ENCODE measurements at places on chromosomes 4 and X.

DNA sequence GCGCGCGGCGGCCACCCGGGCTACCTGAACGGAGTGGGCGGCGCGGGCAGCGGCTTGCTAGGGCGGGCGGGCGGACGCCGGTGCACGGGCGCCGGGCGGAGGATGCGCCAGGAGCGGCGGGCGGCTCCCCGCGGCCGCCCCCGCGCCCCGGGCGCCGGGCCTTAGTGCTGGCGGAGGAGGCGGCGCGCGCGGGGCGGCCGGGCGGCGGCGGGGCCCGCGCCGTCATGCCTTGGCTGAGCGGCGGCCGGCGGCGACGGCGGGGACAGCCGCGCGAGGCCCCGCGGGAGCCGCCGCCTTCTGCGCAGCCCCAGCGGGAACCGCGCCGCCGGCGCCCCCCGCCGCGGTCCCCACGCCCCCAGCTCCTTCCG, 48.2 kb downstream of the CLDN34 start:
- no peak for DNase-seq

DNA sequence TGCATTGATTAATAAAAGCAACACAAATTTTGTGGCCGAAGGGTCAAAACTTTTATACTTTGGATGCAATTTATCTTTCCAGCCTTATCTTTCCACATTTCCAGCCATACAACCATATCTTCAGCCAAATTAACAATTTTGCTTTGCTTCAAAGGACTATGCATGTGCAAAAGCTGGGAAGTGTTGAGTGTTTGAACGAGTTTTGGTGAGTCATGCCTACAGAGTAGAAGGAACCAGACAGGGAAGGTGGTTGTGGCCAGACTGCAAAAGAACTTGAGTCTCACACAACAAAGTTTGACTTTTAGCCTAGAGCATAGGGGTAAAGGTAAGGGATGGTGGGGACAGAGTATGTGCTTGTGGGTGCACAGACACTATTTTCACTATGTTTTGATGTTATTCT, 53.0 kb upstream of the GABRA2 start:
- no peak for DNase-seq

- no peak for DNase-seq
Observed at GRCh38 chr4:186891859-186892486, 168.3 kb upstream of the FAT1 start.

DNA sequence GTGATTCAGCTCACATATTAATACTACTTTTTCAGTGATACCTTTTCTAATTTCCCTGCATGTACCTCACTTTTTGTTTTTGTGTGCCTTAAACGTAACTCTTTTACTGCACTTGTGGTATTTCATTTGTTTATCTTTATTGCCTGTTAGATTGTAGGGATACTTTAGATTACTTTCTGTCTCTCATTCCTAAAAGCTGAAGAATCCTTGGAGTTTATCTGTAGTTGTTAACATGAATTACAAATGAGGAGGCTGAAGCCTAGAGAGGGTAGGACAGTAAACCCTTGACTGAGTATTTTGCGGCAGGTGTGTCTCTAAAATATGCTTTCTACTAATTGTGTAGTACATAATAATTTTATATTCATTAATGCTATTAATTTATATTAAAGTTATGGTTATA, 34.9 kb downstream of the BMP2K start:
- no peak for DNase-seq

- peak; percentile 19 for DNase-seq
Observed at GRCh38 chr4:150164055-150164454, 85.8 kb downstream of the DCLK2 start.

DNA sequence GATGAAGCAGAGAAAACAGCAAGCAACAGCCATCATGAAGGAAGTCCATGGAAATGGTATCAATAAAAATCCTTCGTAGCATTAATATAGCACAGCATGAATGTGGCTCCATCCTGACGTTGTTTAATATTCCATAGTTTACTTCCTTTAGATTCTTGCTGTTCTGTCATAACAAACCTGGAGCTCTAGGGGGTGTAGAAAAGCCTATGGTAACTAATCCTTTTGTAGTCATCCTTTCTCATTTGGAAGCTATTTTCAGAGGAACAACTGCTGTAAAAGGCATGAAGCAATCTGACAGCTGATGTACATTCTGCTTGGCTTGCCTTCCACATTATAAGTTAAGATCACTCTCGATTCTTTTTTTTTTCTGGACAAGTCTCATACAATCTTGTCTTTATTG, 914 bp downstream of the MYOZ2 start:
- DNase-seq: no peak

- peak; percentile 81 for DNase-seq
Observed at GRCh38 chrX:121308276-121308805, 260.9 kb downstream of the GLUD2 start.

- peak; percentile 92 for DNase-seq
Observed at GRCh38 chr4:53306729-53307128, 59.1 kb downstream of the SCFD2 start.

DNA sequence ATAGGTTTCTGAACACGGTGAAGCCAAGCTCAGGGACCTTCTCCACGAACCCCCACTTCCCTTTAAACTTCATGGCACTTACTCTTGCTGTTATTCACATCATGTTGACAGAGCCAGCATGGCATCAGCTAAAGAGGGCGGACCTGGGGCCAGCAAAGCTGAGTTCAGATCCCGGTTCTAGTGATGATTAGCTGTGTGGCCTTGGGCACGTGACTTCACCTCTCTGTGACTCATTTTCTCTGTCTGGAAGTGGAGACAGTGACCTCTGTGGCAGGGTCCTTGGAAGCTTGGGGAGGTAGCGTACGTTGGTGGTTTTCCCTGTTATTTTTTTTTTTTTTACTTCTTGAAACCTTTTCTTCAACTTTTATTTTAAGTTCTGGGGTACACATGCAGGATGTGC, 13.4 kb downstream of the EVC start:
- no peak for DNase-seq

- no peak for DNase-seq
Observed at GRCh38 chr4:8761167-8761823, 110.3 kb downstream of the HMX1 start.

GRCh38 chr4:87134122-87134521, 86.3 kb downstream of the KLHL8 start:
- no peak for DNase-seq

DNA sequence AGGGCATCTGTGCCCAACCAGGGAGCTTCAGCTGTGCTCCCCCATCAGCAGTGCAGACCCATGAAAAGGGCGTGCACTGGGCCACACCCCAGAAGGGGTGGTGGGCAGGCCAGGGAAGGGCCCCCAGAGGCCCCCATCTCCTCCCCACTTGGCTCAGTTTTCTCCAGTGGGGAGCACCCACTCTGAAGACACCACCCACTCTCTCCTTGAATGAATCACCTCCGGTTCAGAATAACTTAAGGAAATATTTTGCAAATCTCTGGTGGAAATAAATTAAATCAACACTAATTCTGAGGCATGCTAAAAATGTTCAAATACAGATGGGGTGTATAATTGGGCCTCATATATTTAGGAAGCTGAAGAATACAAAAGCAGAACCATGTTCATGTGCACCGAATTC, 41.3 kb upstream of the PPP2R2C start:
- no peak for DNase-seq

- DNase-seq: no peak
Observed at GRCh38 chrX:119381349-119381944, 17.7 kb upstream of the SLC25A43 start.

GRCh38 chrX:17474892-17475291, 99.9 kb downstream of the NHS start:
- DNase-seq: peak; percentile 91

GRCh38 chr4:33080275-33080674, 2360.1 kb downstream of the PCDH7 start:
- no peak for DNase-seq

DNA sequence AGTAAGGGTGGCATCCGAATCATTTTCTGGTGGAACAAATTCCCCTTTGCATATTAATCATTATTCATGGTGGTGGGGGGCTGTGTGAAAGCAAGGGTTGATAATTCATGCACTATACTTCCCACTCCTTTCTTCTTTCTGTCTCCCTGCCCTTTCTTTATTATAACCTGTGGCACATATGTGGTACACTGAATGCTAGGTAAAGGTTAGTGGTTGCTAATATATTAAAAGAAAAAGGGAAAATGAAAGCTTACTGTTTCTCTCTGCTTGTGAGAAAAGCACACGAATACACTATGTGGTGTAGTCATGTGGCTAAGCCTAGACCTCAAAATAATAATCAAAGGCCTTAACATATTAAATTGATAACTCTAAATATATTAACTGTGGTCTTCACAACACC, 178.4 kb upstream of the RPS6KA3 start:
- DNase-seq: no peak

DNA sequence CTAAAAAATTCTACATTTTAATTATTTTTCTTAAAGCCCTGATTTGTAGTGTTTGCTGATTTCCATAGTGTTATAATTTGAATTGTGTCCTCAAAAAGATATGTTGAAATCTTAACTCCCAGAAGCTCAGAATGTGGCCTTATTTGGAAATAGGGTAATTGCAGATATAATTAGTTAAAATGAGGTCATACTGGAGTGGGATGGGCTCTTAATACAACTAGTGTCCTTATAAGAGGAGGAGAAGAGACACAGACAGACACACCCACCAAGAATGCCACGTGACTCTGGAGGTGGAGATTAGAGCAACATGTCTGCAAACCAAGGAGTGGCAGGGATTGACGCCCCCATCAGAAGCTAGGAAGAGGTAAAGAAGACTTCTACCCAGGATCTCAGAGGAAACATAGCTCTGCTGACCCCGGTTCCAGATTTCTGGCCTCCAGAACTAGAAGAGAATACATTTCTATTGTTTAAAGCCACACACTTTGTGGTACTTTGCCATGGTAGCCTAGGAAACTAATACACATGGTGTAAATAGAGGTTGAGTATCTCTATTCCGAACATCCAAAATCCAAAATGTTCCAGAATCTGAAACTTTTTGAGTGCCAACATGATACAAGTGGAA, 70.5 kb upstream of the IRF2 start:
- DNase-seq: peak; percentile 19

- peak; percentile 39 for DNase-seq
Observed at GRCh38 chr4:74056114-74056857, 17.8 kb upstream of the CXCL3 start.

GRCh38 chr4:21802406-21802805, 146.2 kb downstream of the KCNIP4 start:
- DNase-seq: peak; percentile 73

DNA sequence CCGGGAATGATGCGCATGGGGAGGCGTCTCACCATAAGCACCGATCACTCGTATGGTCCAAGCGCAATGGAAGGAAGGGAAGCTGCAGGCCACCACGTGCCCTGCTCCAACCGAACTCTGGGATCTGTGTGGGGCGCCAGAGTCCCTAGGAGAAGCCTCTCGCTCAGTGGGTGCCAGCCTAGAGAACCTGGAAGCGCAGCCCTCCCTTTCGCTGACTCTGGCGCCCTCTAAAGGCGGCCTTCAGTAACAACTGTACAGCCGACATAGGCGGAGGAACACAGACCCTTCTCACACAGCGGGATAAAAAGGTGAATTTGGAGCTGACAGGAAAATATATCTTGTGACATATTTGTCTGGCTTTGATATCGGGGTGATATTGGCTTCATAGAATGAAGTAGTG, 76.0 kb downstream of the INTS6L start:
- peak; percentile 11 for DNase-seq

GRCh38 chr4:26782830-26783202, 77.8 kb upstream of the STIM2 start:
- no peak for DNase-seq

DNA sequence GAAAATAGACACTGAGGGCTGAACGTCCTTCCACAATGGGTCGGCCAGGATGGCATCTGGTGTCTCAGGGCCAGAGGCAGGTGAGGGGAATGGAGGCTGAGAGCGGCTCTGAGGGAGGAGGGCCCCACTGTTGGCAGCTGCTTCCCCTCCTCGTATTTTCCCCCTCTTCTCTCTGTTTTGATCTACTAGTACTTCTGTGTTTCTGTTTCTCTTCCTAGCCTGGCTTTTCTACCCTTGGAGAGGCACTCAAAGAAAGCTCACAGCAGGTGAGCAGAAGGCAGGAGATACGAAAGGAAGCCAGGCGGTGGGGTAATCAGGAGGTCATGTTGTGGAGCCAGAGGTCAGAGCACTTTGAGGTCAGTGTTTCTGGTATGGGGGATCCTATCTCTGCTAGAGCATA, 151.8 kb upstream of the GATB start:
- DNase-seq: no peak

- peak; percentile 63 for DNase-seq
Observed at GRCh38 chrX:42803320-42803719, 25.4 kb upstream of the PPP1R2C start.

GRCh38 chrX:46634577-46634976, 61.0 kb downstream of the CHST7 start:
- no peak for DNase-seq

DNA sequence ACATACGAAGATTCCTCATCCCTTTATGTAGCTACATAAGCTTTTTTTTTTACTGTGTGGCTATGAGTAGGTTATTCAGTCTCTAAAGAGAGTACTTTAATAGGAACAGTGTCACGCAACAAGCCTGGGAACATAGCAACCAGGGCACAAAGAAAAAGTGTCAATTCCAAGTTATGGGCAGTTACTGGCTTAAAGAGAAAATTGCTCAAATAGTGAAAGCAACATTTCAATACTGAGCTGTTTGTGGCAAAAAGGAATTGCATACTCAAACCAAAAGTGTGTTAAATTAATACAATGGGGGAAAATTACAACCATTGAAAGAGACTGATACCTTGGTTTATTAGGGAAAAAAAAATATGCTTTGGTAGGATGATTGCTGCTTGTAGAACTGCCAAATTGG, 41.2 kb upstream of the ENOX2 start:
- no peak for DNase-seq

GRCh38 chr4:185142564-185142911, 528 bp upstream of the SLC25A4 start:
- DNase-seq: no peak

DNA sequence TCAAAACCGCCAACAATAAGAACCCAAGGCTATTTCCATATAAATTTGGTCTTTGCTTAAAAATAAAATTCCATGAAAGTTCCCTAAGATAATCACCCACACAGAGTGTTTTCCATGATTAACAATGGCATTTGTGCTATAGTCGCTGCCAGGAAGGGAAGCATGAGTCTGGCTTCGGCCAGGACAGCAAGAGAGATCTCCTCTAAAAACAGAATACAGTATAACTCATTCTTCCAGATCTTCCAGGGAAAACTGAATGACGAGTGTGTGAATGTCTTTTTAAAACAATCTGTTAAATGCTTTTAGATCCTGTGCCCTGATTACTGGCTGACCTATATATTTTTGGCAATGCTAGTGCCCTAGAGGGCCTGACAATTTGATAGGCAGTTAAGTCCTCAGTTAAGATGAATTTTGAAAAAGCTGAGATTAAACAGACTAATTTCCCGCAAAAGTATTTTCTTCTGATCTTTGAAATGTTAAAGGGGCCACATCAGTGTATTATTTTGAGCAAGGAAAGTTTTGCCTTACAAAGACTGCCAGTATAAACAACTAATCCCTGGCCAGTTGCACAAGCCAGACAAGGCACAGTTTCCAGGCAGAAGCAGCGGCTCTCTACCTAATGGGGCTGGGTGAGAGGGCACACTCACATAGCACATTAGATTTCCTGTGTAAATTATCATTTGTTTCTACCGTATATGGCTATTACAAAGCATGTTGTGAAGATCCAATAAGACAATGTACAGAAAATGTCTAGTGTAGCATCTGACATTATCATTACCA, 127.3 kb downstream of the DCHS2 start:
- no peak for DNase-seq

Data from fibroblast of skin of right quadriceps (primary cell).